CD4-positive, alpha-beta T cell treated with Interleukin-17A for 1 hour (primary cell): ENCODE measurements at places on chromosomes 16 and 17.

DNA sequence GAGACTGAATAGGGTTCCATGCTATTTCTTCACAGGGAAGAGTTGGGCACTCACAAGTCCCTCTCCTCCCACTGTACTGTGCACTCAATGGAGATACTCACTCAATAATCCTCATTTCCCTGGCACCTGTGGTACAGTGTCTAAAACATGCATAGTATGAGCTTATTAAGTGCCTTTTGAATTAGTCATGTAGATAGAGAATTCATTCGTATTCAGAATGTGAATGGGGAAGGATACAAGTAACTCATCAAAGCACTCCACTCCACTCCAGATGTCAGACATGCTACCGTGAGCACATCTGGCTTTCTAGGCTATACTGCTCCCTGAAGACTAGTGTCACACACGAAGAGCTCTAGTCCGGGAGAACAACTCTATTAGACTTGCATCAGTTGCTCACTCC is 6.3 kb downstream of the C17orf75 start:
- no peak for DNase-seq

GRCh38 chr16:78628461-78629045 is 529.1 kb downstream of the WWOX start:
- DNase-seq = no peak

DNA sequence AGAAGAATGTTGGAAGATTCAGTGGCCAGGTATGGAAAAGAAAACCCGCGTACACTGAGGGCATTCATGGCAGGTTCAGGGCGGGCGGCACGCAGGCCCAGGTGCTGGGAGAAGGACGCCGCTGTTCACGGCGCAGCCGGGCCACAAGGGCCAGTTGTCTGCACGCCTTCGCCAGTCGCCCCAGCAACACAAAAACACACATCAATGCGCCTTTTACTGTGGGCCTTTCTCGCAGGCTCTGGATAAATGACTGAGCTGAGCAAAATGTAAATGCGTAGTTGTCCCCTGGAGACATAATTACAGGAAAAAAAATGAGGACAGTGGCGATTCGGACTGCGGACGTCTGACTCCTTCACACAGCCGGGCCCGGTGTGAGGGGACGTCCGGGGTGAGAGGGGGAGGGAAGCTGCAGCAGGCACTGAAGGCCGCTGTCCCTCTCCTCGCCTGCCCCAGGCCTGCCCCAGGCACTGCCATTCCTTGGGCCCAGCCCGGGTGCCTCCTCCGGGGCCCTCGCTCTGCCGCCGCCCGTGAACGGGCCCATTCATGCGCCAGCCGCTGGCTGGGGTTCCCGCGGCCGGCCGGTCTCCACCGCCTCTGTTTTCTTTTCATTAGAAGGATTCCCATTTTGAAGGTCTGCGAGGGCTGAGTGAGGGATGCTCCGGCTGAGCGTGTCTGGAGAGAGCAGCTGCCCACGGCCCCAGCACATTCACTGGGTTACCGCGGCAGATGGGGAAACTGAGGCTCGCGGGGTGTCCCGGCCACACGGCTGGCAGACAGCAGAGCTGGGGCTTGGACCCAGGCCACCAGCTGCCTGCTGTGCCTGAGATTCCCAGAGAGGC is 6.5 kb upstream of the ZNF469 start:
- no peak for DNase-seq

DNA sequence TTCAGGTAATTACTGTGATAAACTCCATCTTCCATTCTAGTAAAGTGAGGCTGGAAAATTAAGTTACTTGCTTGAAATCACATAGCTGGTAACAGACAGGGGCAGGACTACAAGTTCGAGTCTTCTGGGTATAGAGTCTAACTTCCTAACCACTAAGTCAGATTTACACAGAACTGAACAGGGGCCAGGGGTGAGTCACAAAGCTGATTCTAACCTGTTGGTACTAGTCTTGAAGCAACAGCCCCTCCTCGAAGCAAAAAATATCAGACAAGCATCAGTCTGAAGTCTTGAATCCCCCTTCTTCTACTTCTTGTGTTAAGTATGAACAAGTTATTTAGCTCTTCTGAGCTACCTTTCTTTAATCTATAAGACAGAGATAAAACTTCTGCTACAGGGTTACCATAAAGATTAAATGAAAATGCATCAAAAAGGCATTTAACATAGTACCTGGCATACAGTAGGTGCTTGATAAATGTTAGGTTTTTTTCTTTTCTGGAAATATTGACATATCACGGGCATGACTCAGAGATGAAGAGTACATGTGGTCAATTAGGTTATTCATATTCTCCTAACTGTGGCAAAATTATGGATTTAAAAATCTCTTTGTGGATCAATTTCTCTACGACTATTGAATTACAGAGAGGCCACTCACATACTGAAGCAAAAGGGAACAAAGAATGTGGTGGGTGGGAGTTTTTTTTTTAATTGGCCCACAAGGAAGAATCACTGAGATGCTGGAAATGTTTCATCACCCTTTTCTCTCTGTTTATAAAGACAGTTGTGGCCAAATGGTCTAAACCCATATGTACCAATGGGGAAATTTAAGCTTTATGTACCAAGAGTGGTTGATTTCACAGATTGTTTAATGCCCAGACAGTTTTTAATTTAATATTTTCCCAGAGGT is 266.9 kb upstream of the DYNLRB2 start:
- no peak for DNase-seq

GRCh38 chr17:49483599-49484509 is 11.2 kb upstream of the NGFR start:
- no peak for DNase-seq

DNA sequence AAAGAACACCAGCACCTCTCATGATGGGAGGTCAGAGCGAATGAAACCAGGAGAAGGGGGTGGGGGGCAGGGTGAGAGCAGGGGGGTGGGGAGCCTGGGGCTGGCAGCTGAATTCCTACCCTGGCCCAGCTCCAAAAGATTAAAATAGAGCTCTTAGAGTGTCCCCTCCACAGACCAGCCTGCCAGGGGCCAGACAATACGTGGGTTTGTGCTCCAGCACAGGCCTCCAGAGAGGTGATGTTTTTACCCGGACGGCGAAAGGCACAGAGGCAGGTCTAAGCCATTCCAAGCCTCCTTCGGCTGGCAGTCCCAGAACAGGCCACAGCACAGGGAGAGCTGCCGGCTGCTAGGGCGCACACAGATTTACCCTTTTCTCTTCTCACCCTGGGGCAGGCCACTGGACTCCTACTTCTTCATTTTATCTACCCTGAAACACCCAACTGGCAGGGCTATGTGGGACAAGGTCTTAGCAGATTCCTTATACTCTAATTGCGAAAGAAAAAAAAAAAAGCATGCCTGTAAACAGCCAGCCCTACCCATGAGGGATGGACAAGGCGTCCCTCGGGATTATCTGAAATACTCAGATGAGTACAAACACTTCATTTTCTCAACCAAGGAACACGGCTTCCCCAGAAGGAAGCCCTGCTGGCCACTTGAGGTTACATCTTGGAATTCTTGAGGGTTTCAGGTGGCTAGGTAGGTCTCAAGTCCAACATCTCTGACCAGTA is 71.9 kb upstream of the NOG start:
- DNase-seq = no peak
